NCI-H345 (cell line): ENCODE measurements at places on chromosomes 3 and 15.

DNA sequence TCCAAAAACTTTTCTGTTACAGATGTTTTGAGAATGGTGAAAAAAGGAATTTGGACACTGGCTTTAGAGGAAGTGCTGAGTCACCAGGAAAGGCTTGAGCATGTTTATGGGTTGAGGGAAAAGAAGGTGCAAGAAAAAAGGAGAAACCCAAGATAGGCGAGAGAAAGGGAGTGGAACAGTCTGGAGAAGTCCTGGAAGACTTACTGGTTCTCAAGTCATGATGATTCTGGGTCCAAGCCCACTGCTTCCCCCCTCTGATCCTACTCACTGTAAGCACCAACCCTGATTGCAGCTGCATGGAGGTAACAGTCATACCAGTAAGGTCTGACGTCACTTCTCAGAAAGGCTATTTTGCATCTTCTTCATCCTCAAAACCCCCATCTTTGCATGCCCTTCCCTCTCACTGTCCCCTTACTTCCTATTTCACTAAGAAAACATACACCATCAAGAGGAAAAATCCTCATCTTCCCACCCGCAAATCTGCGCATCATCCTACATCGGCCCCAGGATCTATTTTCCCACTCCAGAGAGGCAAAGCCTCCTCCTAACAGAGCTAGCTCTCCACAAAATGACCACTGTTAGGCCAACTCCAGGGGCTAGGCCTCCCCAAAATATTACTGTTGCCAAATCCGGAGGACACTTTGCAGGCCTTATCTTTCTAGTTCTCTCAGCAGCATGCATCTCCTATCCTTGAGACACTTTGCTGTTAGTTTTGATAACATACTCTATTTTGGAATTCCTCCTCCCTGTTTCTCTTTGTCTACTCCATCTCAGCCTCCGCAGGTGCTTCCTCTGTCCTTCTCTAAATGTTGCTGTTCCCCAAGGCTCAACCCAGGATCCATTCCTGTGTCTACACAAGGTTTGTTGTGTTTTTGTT, 3.2 kb upstream of the ATP13A3 start:
- DNase-seq: no peak

- no peak for DNase-seq
Measured at GRCh38 chr15:91909111-91909510, 55.6 kb downstream of the SLCO3A1 start.

GRCh38 chr3:33940149-33940548, 141.7 kb downstream of the PDCD6IP start:
- DNase-seq: no peak

DNA sequence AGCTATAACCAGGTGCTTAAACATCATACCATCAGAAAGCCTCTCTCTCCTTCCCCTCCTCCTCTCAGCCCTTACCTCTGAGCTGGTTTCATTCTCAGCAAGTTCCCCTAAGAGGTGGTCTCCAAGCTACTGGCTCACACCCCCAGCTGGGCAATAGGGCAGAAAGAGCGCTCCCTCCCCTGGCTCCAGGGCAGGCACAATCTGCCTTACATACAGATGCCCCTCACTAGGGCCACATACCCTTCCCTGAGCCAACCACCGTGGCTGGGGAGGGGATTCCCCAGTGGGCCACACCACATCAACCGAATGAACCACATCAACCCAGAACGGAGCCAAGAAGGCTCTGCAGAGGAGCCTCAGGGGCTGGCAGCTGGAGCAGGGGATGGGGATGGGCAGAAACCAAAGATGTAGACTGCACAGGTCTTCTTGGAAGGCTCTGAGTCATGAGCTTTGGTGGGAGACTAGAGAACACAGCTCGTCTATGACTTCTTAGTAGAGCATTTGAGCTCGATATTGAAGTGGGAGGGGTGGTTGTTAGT, 4.6 kb upstream of the FBLN2 start:
- DNase-seq: no peak

DNA sequence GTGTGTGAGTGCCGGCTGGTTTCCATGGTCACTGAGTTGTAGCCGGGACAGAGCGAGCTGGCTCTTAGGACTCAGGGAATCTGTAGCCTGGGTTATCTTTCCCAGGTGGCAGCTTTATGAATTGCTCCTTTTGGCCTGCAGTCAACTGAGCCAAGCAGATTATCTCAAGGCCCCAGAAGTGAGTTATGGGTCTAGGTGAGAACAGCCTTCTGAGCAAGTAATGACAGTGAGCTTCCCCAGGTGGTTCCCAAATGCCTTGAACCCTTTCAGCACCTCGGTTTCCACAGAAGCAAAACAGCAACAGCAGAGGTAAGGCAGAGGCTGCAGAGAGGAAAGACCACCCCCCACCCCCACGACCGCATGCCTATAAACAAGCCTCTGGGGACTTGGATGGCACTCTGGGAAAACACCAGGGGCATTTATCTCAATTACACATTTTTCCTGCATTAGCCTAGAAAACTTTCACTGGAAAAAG, 56.7 kb upstream of the DGKG start:
- no peak for DNase-seq

- peak; percentile 48 for DNase-seq
Measured at GRCh38 chr3:2172561-2173171, 74.0 kb downstream of the CNTN4 start.

GRCh38 chr3:12898290-12898964, 57.1 kb upstream of the RPL32 start:
- DNase-seq: peak; percentile 32

DNA sequence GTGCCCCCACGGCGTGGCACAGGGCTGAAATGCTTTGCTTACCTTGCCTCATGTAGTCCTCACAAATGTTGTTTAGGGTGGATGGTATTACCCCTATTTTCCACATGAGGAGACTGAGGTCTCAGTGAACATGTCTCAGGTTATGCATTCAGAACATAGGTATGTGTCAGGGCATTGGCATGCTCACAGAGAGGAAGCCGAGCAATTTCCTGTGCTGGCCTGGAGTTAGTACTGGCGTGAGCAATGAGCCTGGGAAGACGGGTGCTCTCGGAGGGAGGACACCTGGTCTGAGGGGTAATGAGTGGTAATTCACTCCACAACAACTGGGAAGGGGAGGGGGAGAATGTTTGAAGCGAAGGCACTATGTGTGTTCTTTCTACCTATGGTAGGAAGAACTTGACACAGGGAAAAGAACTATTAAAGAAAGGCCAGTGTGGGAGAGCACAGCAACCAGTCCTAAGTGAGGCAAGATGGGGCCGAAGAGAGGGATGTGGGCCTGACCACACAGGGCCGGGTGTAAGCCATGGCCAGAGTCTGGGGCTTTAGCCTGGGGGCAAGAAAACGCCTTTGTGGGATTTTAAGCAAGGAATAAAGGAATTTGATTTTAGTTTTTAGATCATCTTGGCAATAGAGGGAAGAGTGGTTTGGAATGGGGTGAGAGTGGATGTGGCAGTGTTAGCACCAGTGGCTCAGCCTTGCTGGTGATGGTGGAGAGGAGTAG, 4.9 kb upstream of the FAM131A start:
- no peak for DNase-seq

- no peak for DNase-seq
Measured at GRCh38 chr15:25972141-25972675, 109.1 kb upstream of the ATP10A start.

DNA sequence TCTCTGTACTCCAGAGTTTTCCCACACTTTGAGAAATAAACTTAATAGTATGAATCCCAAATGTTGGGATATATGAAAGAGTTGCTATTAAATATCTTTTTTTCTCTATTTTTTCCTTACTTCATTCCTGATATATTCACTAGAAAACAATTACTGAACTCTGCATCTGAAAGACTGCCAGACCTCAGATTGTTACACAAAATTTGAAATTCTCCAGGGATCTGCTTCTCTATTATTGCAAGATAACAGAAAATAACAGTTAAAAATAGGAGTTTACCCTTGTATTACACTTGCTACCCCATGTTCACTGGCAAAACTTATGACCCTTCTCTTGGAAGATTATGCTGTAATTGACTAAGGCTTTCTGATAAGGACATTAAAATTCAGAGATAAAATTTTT, 11.7 kb upstream of the P3H2 start:
- no peak for DNase-seq

DNA sequence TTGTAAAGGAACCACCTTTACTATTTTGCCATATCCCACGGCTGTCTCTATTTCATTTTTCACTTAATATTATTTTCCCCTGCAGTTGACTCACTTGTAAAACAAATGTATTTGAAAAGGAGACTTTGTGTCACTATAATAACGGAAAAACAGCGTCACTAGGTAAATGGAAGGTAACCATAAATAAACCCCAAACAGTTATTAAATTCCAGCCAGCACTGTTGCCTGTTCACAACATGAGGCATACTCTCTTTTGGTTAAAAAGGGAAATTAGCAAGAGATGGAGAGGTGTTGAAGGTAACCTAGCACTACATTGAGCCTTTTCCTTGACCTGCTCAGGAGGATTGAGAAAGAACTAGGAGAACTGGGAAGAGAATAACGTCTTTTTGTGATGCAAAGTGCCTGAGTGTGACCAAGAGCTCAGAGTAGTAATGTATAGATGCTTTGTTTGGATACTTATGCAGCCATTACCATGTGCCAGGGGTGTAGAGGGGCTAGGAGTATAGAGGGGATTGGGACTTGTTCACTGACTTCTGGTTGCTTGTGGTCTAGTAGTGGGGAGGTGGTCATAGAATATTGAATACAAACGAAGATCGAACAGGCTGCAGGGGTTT, 19.6 kb downstream of the FLNB start:
- no peak for DNase-seq

GRCh38 chr3:64490180-64490724, 197.5 kb downstream of the ADAMTS9 start:
- DNase-seq: no peak

DNA sequence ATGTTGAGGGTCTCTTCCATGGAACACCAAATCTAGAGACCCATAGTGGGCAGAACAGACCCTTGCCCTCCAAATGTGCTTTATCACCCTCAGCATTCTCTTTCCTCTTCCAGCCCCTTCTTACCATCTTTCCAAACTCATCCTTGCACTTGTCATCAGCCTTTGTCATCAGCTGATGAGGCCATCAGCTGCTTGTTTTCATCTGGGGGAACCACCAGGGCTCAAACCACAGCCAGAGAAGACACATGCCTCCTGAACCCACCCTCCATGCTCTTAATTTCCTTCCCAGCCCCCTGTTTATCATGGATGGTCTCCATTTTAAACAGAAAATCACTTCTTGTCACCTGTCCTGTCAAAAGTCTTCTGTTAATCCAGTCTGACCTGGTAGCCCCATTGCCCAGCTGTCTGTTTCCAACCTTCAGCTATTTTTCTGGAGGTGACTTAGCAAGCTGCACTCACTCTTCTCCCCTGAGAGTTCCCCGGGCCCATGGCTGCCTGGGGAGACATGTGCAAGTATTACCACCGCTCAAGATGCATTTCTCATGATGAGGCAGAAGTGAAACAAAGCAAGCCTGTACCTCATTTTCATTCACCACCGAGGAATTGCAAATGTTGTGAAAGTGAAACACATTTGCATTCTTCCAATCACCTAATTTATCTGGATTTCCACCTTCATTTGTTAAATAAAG, 14.7 kb upstream of the SYNM start:
- no peak for DNase-seq

GRCh38 chr3:134002306-134002705, 27.4 kb downstream of the SLCO2A1 start:
- DNase-seq: no peak

DNA sequence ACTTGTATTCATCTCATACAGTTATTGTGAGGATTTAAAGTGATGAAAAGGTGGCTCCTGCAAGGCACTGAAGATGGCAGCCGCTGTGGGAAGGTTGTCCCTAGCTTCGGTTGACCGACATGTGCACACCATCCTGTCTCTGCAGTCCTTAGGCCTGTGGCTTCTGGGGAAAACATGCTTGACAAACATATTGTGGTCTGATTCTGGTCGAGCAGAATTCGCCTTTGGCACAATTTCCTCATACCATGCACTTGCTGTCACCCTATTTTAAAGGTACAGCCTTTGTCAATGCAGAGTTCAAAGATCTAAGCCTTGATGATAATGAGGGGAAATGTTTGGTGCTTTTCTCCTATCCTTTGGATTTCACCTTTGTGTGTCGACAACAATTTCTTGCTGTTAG, 50.9 kb downstream of the PRICKLE2 start:
- no peak for DNase-seq

DNA sequence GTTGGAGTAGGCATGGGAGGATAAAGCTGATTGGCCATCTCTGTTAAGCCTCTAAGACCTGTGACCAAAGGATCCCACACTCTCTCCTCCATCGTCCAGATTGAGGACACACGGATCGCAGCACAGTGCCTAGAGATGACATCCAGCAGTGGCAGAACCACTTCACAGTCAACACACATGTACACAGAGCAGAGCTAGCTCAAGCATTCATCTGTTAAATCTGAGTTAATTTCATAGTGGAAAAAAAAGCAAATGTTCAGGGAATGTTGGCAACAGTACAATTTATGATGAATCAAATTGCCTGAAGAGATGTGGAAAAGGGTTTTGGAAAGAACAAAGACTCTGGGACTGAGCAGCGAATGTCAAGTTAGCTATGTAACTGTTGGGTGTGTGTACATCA, 108.1 kb upstream of the PLAAT1 start:
- no peak for DNase-seq

DNA sequence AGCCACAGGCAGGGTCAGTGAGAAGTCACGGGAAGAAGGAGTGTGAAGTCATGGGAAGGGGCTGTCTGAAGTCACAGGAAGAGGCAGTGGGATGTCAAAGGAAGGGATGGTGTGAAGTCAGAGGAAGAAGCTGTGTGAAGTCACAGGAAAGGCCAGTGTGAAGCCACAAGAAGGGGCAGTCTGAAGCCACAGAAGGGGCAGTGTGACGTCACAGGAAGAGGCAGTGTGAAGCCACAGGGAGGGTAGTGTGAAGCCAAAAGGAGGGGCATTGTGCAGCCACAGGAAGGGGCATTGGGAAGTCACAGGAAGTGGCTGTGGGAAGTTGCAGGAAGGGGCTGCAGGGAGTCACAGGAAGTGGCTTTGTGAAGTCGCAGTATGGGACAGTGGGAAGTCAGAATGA, 35.1 kb downstream of the GASK1A start:
- no peak for DNase-seq
